ENCODE measurements at places on chromosomes 2 and 18. TPM values are rescaled to one million over a fixed set of nuclear protein-coding genes. Genes with fewer than 3 reads are reported as not detected.

The NOSTRIN gene
- total RNA-seq = 0.18 TPM

The PTH2R gene
- not detected for total RNA-seq

DNA sequence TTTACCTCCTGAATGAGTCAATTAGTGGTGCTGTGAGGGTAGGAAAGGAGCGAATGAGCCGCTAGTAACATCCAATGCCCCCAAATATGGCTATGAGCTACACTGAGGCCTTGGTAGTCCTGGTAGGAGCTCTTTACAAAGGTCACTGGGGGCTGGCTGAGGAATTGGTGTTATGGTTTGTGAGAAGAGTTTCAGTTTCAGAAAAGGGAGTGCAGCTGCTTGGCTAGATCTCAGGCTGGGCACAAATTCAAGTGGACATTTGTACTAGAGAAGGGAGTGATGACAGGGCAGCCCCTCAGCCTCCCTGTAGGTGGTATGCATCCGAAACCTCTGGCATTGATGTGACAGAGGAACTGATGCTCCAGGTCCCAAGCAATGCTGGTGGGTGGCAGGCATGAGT lies 13.9 kb upstream of the PAIP2B start:
- DNase-seq = no peak

- peak; percentile 65 for DNase-seq
Observed at GRCh38 chr18:39453882-39454281, 1888.3 kb upstream of the CELF4 start.
